ENCODE measurements at places on chromosomes 5 and 9.

- no peak for DNase-seq
Measured at GRCh38 chr9:82022121-82022520, 33.5 kb downstream of the SPATA31D1 start.

DNA sequence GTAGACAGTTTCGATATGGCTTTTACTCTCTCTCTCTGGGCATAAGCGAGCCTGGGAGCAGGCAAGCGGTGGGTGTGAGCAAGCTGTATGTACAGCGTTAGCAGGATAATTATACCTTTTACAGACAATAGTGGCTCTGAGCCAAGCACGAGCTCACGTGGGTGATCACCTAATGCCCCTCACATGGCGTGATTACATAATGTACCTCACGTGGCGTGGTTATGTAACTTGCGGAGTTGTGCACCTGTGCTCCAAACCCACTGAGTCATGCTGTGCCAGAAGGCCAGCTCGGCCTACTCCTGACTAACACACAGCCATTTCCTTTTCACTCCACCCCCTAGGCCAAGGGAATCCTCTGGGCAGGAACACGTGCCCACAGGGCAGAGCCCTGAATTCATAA is 797.2 kb downstream of the EFNA5 start:
- no peak for DNase-seq

- DNase-seq = no peak
Measured at GRCh38 chr5:3347741-3348140, 247.9 kb upstream of the IRX1 start.

GRCh38 chr5:1052641-1053390 is 44.2 kb downstream of the NKD2 start:
- DNase-seq = no peak

- no peak for DNase-seq
Measured at GRCh38 chr9:16656432-16657169, 213.9 kb downstream of the BNC2 start.

DNA sequence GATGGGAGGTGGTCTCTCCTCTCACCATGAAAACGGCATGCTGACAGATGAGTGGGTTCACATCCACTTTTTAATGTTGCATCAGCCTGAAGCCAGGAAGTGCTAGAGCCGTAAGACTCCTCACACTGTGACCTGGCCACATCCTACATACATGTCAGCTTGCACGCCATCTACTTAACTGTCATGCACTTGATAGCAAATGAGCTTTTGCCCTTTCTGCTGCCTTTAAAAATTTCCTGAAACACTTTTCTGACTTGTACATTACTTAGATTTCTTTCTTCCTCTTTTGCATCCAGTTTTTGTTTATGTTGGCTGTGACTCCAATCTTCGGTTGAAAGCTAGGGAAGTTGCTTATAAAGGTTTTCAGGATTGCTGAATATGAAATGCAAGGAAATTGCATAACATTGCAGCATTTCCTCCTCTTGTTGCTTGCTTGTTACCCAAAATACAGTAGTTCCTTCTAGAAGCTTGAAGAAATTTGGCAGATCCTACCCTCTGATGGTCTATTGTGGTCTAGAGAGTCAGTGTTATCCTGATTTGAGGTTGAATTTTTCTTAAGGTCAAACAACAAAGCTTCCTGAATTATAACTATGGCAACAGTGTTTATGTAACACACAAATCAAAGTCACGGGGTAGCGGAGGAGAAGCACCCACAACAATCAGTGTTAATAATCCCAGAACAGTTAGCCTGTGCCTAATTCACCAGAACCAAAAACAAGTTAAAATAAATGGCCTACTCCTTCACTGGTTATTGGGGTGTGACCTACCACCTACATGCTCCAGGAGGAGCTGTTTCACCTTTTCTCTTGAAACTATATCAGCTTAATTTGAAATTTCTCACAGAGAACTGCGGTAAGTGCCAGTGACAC is 232.5 kb downstream of the ARHGAP26 start:
- DNase-seq = no peak

DNA sequence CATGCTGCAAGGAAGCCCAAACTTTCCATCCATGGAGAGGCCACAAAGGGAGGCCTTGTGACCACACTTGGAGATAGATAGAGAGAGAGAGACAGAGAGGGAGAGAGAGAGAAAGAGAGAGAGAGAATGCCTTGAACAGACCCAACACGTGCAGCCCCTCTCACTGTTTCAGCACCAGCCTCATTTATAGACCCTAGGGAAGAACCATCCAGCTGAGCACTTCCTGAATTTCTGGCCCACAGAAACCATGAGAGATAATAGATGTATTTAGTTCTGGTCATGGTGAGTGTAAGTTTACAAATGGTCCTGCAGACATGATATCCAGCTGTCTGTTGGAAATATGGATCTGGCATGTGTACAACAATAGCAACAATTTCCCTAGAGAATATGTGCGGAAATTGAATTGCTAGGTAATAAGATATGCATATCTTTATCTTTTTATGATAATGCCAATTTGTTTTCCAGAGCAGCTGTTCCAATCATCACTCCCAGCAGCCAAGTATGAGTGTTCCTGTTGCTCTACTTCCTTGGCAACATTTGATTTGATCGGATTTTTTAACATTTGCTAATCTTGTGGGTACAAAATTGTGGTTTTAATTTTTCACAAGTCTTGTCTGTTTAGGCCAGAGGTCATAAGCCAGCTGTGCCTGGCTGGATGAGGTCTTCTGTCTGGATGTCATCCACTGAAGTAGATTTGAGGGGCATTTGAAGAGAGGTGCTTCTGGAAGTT is 217.3 kb upstream of the IL12B start:
- no peak for DNase-seq

DNA sequence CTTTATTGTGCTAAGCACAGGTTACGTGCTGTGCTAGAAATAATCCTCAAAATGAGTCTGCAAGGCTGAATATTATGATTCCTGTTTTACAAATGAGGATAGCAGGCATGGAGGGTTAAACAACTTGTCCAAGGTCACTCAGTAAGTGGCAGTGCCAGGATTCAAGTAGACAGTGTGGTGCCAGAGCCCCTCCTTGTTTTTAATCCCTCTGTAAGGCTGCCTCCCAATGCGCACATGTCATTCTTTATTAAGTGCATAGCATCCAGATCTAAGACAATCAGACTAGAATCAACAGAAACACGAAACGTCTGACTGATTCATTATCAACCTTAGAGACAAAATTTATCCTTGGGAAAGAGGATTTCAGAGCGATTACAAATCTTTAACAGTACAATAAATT is 199.6 kb downstream of the SMARCA2 start:
- DNase-seq = no peak

DNA sequence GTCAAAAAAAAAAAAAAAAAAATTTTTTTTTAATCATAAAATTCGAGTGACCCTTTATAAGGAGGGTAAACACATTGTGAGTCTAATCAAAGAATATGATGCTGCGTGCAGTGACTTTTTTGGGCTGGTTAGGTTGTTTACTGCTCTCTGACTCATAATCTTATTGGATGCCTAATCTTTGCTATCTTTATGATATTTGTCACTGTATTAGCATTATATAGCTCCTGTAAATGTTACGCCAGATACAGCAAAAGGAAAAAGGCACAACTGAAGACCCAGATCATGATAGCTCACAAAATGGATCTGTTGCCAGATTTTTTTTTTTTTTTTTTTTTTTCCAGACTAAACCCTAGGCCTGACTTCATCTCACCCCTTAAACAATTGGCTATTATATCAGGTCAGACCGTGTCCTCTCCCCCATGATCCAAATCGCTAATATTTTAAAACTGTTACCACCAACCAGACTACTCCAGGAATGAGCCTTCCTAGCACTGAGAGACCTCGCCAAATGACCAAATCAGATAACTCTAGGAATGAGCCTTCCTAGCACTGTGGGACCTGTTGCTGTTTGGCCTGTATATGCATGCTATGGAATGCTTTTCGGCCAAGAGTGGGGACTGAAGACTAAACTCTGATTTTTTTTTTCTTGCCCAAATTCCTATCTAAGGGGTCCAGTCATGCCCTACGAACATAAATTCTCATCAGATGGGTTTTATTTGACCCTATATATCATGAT is 131.7 kb upstream of the MYO10 start:
- DNase-seq = no peak

DNA sequence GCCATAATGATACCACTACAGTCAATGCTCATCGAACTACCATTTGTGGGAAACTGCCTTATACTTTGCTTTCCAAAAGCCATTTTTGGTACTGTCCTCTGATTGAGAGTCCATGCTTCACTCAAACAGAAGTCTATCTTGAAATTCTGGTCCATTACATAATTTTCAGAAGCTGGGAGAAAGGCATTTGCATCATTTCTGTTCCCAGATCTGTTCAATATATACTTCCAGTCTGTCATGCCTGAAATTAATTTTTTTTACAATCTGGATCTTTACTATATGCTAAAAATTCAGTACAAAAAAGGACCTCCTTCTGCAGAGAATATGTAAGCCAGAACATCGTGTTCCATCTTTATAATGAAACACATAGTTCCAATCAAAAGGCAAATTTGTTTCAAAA is 528.9 kb upstream of the MEF2C start:
- no peak for DNase-seq

DNA sequence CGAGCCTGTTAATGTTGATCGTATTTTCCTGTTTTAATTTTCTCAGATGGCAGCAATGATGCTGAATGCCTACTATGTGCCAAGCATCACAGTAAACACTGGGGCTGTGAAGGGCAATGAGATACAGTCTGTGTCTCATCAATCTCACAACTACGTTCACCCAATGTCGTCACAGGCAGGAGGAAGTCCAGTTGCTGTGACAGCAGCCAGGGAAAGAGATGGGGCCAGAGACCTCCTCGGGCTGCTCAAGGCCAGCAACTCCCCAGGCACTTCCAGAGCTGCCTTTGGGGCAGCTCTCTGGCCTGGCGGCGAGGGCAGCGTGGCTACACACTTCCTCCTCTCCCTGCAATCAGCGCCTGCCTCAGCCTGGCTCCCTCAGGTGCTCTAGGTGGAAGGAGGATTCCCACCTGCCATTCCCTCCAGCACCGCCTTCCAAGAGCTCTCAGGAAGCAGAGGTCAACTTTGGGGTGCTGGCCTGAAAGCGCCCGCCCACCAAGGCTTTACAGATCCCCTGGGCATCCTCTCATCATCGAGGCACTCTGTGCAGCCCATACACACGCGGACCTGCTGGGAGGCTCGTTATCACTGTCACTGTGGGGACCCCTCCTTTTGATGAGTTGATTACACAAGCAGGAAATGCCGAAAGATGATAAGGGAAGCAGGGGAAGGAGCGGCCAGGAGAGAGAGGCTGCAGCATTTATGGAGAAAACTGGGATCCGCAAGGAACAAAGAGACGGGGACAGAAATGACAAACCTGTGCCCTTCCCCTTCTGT is 159.2 kb downstream of the ZDHHC21 start:
- no peak for DNase-seq

- DNase-seq = no peak
Measured at GRCh38 chr9:83132768-83133167, 69.8 kb upstream of the RASEF start.

DNA sequence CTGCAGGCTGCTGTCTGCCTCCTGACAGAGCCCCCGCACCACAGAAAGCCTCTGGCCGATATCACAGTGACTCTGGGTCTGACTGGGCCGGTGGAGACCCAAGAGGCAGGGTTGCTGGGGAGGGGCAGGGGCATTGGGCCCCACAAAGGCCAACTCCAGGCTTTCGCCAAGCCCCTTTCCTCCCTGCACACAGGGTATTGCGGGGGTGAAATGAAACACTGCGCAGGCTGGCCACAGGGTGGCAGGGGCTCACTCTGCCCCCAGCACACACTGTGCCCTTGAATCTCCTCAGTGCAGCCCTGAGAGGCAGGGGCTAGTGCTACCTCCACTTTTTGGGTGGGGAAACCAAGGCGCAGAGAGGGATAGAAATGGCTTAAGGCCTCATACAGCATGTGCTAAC is 44.6 kb downstream of the BARX1 start:
- no peak for DNase-seq

DNA sequence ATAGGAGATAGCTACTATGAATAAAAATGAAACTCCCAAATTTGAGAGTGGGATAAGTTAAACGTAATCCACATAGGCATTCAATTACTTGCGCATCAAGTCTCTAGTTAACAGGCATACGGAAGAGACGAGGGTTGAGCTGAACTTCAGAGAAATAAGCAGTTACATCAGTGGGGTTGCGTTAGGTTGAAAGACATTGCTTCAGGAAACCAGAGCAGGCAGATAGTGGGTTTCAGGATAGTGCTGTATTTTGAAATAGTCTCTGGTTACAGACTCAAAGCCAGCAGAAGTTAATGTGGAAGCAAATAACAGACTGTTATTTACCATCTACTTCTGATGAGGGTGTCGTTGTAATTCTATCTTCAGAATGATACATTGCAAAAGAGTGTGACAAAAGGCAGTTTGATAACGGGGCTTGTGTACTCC is 533.4 kb downstream of the PDE4D start:
- no peak for DNase-seq

- DNase-seq = no peak
Measured at GRCh38 chr9:2023532-2023931, 8.4 kb downstream of the SMARCA2 start.

GRCh38 chr5:145628525-145628924 is 206.6 kb downstream of the PRELID2 start:
- DNase-seq = no peak

GRCh38 chr5:135713161-135713915 is 121.1 kb upstream of the SLC25A48 start:
- no peak for DNase-seq

GRCh38 chr9:100087218-100087617 is 11.6 kb downstream of the ERP44 start:
- no peak for DNase-seq

- no peak for DNase-seq
Measured at GRCh38 chr5:129844764-129845163, 59.5 kb upstream of the CHSY3 start.

All from stimulated activated CD8-positive, alpha-beta memory T cell treated with anti-CD3 and anti-CD28 coated beads, Interleukin-7, amount 100 ng/mL, for 1 hour (primary cell).